Thoracic aorta (tissue), 2 donors: ENCODE measurements at places on chromosomes 3 and 15.

- DNase-seq: no peak
Measured at GRCh38 chr3:114994554-114995341, 152.3 kb downstream of the ZBTB20 start.

DNA sequence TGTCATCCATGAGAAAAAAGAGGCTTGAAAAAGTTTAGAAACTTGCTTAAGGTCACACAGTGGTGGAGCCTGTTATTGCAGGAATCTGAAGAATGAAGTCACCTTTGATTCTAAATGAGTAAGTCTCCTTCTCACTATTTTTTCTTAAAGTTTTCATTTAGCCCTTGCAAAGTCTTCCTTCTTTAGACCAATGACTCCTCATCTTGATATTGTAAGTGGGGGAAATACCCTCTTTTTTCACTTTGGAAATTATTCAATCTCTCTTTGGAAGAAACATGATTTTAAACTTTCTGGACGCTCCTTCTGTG lies 787 bp upstream of the SLMAP start:
- no peak for DNase-seq

- no peak for DNase-seq
Measured at GRCh38 chr15:40239693-40240618, 1.1 kb downstream of the PAK6 start.

GRCh38 chr3:60643831-60644230 lies 607.4 kb downstream of the FHIT start:
- no peak for DNase-seq

GRCh38 chr3:148648685-148649352 lies 48.9 kb upstream of the AGTR1 start:
- DNase-seq: no peak

- no peak for DNase-seq
Measured at GRCh38 chr3:52495777-52496602, 852 bp downstream of the STAB1 start.
